Upper lobe of right lung (tissue), 1 donor: ENCODE measurements at places on chromosomes 11 and 22.
A peak's percentile ranks its signal among the peaks of the same experiment; 100 is the strongest.

DNA sequence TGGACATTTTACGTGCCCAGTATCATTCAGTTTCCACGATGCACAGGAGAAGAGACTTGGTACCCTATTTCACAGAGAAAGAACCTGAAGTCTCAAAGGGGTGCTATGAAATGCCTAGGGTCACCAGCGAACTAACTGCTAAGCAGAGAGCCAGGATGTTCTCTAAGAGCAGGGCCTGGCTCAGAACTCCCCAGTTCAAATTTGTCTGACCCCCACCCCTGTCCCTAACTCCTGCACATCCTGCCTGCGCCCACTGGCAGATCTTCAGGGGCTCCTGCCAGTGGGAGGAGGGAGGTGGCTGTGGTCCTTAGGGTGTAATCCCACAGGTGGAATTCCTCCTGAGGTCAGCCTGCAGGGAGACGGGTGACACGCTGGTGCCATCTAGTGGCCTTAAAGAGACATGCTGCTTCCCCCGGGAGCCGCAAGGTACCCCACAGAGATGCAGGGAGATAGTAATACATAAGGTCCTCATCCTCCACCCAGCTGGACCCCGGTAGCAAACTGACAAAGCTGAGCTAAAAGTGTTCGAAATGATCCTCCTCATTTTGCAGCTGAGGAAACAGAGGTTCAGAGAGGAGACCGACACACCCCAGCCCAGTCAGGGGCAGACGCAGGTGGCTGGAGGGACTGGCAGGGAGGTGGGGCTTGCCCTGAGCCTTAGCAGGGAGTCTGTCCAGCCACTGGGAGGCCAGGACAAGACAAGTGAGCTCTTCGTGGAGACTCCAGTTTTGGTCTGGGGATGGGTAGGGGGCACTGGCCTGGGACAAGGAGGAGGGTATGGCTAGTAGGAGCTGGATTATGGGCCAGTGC is 34.1 kb downstream of the MB start:
- no peak for DNase-seq

- no peak for DNase-seq
These were observed 14.8 kb downstream of the SHISA8 start for GRCh38 chr22:41899992-41900651.

DNA sequence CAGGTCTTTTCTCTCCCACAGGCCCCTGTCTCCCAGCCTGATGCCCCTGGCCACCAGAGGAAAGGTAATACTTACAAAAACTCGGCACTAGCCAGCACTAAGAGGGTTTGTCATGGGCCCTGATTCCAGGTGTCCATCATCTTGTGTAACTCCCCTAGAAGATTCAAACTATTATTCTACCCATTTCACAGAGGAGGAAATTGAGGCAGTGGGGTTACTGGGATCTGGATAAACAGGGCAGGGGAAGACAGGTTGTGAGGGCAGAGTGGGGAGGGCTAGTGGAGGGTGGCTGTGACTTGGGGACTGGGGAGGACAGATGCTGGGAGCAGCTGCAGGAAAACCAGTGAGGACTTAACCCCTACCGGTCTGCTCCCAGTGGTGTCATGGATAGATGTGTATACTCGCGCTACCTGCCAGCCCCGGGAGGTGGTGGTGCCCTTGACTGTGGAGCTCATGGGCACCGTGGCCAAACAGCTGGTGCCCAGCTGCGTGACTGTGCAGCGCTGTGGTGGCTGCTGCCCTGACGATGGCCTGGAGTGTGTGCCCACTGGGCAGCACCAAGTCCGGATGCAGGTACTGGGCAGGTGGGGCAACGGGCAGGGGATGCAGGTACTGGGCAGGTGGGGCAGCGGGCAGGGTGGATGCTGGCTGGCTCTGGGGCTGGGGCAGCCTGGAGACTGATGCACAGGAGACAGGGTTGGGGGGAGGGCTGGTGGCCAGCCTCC is 1.2 kb downstream of the VEGFB start:
- DNase-seq = peak; percentile 65

GRCh38 chr11:35363854-35364780 is 55.2 kb downstream of the SLC1A2 start:
- peak; percentile 62 for DNase-seq

DNA sequence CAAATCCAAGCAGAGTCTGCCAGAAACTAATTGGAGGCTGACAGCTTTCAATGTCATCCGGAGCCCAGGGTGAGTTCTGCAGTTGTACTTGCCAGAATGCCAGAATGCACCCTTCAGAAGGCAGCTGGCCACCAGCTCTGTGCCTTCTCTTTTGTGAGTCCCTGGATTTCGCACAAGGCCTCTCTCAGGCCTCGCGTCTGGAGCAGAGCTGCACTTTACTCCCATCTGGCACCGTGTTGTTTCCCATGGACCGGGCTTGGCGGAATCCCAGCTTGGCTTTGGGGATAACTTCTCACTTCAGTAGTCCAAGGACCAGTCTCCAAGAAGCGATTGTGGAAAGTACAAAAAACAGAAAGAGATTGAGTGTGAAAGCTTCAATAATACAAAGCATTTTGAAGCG is 451.3 kb upstream of the KIRREL3 start:
- DNase-seq = no peak
